ENCODE measurements at places on chromosomes 6 and 20.

DNA sequence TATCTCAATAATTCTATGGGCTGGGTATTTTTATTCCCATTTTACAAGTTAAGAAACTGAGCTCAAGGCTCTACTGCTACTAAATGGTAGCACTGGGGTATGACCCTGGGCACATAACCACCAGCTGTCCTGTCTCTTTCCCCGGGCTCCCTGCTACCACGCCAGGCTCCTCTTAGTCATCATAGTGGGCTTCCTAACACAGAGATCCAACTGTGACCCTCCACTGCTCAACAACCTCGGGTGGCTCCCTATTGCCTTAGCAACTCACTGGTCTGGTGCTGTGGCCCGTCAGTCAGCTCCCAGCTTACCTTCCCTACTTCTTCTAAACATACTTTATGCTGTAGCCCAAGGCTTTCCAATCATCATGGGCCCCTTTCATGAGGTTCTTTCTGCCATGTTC, 4.5 kb downstream of the KIAA1755 start:
- no peak for DNase-seq

DNA sequence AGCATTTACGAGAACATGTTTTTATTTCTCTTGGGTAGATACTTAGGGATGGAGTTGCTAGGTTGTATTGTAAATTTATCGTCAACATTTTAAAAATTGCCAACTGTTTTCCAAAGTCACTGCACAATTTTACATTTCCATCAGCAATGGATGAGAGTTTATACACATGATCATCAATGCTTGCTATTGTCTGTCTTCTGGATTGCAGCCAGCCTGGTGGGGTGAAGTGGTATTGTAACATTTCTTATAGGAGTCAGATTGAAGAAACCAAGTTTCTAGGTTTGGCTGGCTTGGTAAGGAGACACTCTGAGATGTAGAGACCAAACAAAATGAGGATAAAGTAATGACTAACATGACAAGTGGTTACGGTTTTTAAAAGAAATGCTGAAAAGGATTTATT, 57.1 kb upstream of the HDDC2 start:
- DNase-seq: no peak

DNA sequence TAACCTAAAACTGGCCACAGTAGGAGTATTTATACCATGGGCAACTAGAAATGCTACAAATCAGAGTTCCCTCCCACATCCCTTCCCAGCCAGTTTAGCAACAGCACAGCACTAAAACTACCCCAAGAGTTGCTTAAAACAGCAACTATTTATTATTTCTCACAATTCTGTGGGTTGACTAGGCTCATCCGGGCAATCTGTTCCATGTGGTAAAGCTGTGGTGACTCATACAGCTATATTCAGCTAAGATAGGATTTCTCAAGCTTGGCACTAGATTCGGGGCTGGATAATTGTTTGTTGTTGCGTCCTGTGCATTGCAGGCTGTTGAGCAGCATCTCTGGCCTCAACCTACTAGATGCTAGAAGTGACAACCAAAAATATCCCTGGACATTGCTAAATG, 8.6 kb upstream of the HECA start:
- peak; percentile 83 for DNase-seq

DNA sequence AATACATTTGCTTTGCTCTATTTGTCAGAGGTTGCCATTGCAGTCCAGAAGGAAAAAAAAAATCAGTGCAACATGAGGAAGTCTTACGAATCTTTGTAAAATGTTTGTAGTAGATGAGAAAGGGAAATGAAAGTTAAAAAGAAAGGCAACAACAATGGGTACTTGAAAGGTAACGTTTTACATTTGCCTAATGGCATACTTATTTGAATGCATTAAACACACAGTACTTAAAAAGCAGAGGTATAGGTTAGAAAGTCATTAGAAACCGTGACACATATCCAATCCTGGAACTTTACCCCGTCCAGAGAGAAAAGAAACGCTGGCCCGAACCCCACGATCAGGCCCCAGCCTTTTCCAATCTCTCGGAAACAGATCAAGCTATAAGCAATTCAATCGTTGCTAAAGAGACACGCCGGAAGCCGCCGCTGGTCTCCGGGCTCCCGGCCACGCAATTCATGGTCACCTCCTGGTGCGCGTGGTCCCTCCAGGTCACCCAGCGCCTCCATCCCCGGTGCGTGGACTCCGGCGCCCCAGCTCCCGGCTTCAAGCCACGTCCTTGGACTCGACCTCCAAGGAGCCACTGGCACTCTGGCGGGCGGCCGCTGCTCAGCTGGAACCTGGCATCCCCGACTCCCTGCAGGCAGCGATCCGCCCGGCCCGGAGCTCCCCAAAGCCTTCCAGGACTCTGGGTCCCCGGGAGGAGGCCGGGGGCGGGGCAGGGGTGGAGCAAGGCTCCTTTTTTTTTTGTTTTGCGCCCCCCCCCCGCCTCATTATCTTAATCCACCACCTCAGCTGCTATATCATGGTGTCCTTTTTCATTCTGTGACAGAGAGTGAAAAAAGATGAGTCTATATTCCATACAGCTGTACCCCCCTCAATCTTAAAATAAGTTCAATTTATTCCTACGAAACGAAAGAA, at the start of gene SLC18B1:
TSS of gene SLC18B1 (minus strand) at position 687 of the 918 bp plus-strand sequence. CDS start at position 506, 181 bp downstream.
- DNase-seq: peak; percentile 22

GRCh38 chr6:16236631-16237199, 1.7 kb upstream of the GMPR start:
- DNase-seq: peak; percentile 51

DNA sequence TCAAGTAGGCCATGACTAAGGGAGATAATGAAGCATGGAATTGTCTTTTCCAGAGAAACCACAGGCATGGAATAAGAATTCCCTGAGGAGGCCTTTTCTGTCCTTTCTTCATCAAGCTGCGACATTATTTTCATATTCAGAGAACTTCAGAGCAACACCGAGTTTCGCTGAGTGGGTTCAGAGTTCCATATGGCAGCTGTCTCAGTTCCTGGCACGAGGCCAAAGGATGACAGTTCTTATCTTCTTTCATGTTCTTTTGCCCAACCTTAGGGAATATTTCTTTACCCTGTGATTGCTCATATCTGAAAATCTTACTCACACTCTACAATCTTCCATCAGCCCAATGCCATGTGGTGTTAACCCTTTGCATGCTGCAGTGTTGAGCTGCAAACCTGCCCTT, 135.3 kb upstream of the BMP2 start:
- DNase-seq: peak; percentile 43

- DNase-seq: peak; percentile 12
Observed at GRCh38 chr20:17610566-17611289, 40.9 kb downstream of the DSTN start.

DNA sequence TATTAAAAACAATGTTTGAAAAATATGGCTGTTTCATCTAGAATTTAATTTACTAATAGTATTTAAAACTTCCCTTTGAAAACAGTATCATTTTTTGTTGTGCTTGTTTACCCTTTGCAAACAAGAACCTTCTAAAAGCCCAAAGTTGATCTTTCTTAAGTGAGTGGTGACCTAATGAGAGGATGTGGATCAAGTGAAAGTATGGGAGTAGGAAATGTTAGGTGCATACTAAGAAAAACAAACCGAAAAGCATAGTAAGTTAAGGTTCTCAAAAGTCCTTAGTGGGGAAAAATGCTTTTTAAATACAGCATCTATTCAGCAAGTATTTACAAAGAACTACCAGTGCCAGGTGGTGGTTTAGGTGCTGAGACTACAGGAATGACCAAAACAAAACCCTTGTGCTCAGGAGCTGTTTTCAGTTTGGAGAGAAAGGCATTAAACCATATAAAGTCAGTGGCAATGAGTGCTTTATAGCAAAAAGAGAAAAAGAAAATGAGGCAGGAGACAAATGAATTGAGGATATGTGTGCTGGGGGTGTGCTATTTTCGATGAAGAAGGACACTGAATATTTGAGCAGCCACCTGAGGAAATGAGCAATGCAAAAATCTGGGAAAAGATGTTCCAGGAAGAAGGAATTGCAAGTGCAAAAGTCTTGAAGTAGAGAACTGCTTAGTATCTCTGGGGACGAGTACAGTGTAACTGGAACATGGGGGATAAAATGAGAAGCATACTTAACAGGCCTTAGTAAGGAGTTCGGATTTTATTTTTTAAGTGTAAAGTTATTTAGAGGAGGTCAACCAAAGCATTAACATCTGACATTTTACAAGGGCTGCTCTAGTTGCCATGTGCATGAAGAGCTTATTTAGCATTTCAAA, 24.0 kb downstream of the RNF146 start:
- no peak for DNase-seq

GRCh38 chr6:93581371-93581770, 162.0 kb upstream of the EPHA7 start:
- no peak for DNase-seq

- DNase-seq: no peak
Observed at GRCh38 chr6:168332020-168332419, 12.4 kb upstream of the DACT2 start.

- DNase-seq: no peak
Observed at GRCh38 chr6:24988562-24988961, 52.8 kb upstream of the RIPOR2 start.

GRCh38 chr6:142728364-142728763, 216.6 kb downstream of the HIVEP2 start:
- no peak for DNase-seq

DNA sequence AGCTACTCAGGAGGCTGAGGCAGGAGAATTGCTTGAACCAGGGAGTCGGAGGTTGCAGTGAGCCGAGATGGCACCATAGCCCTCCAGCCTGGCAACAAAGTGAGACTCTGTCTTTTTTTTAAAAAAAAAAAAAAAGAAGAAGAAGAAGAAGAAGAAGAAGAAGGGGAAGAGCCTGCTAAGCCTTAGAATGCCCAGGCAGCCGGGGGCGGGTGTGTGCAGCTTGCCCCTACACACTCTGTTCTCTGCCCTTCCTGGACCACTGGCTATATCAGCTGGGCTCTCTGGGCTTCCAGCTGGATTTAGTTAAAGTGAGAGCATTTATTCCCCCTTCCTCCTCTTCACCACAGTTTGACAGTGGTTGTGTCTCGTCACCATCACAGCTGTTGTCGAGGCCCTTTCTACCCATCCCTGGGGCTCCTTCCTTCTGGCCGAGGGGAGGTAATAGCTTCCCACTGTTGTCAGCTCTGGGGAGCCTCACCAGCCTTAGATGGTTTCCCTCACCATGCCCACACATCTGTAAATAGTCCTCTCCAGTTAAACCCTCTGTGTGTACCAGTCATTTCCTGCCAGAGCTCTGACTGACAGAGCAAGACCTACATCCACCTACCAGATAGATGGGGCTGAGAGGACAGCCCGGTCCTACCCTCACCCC, 77.6 kb downstream of the TRERF1 start:
- no peak for DNase-seq

DNA sequence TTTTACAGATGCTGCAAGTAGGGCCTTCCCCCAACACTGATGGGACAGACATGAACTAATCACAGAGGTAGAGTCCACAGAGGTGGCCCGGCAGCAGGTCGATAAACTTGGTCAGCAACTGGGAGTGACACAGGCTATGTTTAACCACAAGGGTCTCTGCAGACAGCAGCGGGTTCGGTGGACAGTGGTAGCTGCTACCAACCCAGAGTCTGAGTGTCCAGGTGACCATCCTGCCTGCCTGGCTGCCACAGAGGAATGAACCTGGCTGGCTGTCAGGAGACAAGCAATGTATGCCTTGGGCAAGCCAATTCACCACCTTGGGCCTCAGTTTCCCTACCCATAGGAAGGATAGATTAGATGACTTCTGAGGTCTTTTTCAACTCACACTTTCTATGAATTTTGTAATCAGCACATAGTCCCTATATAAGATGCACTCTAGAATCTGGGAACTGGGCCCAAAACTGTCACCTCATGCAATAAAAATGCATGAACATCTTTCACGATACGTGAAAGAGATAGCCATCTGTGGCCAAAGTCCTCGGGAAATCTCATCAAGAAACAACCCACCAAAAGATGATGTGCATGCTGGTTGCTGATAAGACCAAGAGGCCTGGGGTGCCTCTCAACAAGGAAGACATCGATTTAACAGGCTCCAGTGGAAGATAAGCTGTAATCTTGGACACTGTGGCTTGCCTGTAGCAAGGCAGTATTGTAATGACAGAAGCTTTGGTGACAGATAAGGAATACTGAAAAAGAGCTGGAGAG, 30.5 kb downstream of the MDGA1 start:
- DNase-seq: peak; percentile 69

All from brain microvascular endothelial cell (primary cell).